SK-N-MC (cell line): ENCODE measurements at places on chromosomes 1 and 21.

DNA sequence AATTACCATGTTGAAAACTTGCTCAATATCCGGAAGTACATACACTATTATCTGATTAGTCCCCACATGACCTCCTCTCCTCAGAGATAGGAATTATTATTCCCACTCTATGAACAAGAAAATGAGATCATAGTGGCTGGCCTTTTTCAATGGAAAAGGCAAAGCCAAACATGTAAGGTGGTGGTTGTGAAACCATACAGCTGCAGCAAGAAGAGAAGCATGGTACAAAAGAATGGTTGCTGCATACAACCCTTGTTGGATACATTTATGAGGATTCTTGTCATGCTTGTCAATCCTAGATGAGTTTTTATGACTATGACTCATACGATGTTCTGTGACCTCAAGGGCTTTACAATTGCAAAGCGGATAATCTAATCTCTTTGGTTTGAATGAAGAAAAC lies 514.7 kb downstream of the PLPP3 start:
- no peak for DNase-seq

DNA sequence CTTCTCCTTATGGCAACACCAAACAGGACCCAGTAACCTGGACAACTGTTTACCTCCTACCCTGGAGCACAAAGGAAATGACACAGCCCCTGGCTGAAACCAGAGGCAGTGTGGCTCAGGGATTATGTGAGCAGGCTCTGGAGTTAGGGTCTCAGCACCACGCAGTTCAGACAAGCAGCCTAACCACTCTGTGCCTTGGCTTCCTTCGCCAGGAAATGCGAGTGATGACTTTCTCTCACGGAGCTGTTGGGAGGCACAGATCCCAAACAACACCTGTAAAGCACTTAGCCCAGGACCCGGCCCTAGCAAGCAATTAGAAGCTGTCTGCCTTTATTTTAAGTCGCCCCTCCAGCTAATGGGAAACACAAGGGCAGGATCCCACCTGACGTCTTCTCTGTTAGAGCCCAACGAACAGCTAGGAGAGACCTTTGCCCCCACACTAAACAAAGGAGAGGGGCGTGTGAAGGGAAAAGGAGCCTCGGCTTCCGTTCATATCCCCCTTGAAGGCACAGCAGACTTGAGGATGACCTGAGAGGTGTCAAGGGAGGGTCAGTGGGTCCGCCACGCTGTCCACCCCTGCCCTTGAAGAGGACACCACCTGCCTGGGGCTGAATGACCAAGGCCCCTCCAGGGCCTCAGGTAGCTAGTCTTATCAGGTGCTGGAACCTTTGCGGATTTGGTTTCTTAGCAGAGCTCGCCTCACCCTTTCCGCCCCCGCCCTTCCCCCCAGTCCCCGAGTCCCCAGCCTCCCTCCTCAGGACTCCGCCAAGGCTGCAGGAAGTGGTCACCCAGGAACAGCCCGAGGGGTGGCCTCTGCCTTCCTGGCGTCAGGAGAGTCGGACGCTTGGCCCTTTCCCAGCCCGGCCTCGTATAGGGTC lies 860 bp downstream of the TMEM63A start:
- no peak for DNase-seq

GRCh38 chr21:35850029-35850428 lies 210.3 kb downstream of the SETD4 start:
- DNase-seq, result no peak

- no peak for DNase-seq
Observed at GRCh38 chr1:202798260-202798659, 10.0 kb downstream of the KDM5B start.

DNA sequence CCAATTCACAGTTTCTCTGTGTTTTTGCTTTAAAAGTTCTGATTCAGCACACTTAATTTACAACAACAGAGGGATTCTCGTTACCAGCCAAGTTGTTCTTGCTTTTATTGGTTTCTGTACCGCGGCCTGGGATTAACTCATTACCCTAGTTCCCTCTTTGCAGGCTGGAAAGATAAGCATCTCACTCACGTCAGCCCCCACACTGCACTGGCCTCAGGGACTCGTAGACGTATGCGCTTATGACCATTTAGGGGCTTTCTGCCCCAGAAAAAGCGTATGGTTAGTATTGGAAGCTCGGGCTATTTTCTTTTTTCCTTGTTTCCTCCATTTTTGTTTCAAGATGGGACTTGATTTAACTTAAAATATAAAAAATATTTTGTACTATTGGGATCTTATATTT lies 76.0 kb downstream of the POFUT2 start:
- DNase-seq, result no peak

- no peak for DNase-seq
Observed at GRCh38 chr1:1550591-1551432, 10.4 kb upstream of the TMEM240 start.

DNA sequence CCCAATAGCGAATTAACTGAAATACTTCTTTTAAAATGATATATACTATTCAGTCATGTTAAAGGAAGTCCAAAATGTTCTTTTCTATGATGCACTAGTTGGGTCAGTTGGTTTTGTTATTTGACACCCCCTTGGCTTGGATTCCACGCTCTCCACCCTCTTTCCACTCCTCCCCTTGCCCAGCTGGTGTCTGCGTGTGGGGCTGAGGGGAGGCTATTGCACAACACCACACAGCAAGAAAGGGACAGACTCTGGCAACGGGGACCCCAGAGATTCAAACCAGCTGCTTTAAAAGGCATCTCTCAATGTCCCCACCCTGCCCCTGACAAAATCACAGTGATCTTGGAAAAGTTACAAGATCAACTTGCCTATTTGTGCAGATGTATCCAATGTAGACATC lies 394.3 kb downstream of the TGFB2 start:
- no peak for DNase-seq

- no peak for DNase-seq
Observed at GRCh38 chr1:246404078-246404477, 103.0 kb downstream of the SMYD3 start.

- no peak for DNase-seq
Observed at GRCh38 chr1:81660286-81660685, 140.4 kb upstream of the ADGRL2 start.

DNA sequence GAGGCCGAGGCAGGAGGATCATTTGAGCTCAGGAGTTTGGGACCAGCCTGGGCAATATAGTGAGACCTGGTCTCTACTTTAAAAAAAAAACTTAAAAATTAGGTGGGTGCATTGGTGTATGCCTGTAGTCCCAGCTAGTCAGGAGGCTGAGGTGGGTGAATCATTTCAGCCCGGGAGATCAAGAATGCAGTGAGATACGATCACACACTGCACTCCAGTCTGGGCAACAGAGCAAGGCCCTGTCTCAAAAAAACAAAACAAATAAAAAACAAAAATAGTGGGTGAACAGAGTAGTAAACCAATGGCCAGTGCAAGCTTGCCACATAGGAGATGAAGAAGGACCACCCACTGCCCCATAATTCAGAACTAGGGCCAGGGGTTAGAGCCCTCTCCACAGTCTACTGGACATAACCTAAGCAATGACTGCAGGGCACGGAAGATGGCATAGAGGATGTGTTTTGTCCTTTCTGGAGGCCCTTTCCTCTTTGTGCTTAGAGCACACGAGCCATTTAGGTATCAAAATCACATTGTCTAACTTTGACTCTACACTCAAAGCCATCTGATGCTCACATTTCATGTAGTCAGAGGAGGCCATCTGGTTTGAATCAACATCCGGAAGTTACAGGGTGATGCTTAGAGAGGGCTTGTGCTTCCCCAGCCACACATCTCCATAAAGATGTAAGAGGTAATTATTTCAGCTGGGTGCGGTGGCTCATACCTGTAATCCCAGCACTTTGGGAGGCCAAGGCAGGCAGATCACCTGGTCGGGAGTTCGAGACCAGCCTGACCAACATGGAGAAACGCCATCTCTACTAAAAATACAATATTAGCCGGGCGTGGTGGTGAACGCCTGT lies 12.6 kb downstream of the CD2 start:
- DNase-seq, result peak; percentile 18

GRCh38 chr1:9350013-9350908 lies 57.6 kb downstream of the SPSB1 start:
- DNase-seq, result no peak

DNA sequence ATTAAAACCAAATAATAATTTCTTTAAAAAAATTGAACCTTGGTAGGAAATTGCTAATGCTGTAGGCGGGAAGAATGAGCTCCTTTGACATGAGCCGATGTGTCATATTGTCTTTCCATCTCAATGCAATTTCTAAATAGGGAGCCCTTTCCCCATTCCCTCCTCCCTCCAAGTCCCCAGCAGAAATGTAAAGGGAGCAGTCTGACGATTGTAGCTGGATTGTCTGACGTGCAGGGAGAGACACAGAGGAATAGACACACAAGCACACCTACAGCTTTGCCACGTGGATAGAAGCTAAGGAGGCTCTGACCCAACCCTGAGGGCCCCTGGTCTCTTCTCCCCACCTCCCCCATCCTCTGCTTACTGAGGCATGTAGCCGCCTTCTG lies 3.6 kb upstream of the SYT6 start:
- no peak for DNase-seq

- DNase-seq, result no peak
Observed at GRCh38 chr1:60960891-60961461, 121.4 kb upstream of the NFIA start.

DNA sequence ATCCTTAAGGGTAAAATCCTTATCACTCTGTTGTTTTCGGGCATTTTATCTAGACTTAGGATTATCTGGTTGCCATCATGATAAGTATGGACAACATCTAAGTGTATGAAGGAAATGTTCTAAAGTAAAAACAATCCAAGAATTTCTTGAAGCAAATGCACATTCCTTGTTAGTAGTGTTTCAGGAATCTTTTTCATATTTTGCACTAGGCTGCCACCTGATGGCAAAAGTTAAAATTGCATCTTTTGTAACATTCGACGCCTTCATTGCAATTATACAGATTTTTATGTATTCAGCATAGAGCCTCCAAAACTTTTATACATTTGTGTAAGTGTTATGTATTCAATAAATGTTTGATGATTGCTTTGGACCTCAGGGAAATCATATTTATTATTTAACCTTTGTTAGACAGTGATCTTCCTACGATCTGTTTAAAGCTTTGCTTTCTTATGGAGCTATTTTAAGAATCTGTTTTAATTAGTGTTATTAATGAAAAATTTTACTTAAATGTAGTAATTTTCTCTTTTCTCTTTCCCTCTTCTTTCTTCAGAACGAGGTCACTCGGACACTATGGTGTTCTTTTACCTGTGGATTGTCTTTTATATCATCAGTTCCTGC lies 49.4 kb upstream of the KIAA1614 start:
- DNase-seq, result peak; percentile 48

DNA sequence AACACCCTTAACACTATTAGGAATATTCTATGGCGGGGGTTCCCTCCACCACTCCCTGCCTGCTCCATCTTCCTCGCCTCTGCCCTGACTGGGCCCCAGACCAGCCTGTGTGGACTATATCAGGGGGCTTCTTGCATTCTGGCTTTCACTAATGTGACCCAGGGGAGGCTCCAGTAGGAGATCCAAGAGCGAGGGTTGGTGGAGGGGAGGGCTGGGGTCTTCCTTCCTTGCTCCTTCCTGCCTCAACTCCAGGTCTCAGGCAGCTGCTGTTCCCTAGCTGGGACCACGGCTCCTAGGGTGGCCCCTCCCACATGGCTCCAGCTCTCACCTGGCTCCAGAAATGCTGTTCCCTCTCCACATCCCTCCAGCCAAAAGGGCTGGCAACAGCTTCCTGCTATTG lies 257.4 kb downstream of the MATN1 start:
- no peak for DNase-seq
